Retina (tissue), 1 donor: ENCODE measurements at places on chromosomes 16 and 17.

DNA sequence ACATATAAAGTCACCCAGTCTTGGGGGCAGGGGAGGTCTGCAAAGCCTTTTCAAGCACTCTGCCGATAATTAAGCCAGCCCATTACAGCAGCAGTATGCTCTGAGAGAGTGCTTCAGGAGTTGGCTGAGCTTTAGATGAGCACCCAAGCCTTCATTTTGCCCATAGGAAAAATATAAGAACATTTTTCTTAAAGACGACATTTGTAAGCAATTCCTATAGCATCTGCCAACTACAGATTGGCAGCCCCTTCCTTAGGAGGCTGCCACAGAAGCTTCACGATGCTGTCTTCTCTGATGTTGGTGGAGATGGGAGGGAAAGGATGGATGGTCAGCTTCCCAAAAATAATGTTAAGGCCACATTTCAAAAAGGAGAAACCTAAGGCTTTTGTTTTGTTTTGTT lies 367.5 kb downstream of the XYLT1 start:
- DNase-seq = no peak

DNA sequence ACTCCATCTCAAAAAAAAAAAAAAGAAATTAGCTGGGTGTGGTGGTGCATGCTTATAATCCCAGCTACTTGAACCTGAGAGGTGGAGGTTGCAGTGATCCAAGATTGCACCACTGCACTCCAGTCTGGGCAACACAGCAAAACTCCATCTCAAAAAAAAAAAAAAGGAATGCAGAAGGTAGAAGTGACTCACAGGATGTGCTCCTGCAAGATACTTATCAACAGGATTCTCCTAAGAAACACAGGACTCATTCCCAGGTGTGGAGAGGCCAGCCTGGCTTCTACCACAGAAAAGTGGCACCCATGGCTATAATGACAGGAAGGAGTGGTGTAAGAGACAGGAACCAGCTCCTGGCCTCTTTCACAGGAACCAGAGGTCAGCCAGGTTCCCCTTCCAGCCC lies 13.8 kb downstream of the ELMO3 start:
- no peak for DNase-seq

GRCh38 chr17:43627653-43628052 lies 34.1 kb downstream of the MEOX1 start:
- no peak for DNase-seq

- DNase-seq = no peak
These were observed 8.3 kb upstream of the CDRT15 start for GRCh38 chr17:14245002-14245401.

DNA sequence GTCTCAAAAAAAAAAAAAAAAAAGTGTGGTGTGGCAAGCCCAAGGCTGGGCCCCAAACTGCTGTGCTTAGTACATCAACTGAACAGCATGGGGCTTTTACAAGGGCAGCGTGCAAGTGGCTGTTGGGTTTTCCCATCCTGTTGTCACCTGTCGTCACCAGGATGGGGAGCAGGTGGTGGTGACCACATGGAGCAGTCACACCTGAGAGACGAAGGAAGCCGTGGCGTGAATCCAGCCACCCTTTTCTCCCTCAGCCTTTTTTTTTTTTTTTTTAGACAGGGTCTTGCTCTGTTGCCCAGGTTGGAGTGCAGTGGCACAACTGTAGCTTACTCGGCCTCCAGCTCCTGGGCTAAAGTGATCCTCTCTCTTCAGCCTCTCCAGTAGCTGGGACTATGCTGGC lies 4.1 kb upstream of the MRPL58 start:
- no peak for DNase-seq

DNA sequence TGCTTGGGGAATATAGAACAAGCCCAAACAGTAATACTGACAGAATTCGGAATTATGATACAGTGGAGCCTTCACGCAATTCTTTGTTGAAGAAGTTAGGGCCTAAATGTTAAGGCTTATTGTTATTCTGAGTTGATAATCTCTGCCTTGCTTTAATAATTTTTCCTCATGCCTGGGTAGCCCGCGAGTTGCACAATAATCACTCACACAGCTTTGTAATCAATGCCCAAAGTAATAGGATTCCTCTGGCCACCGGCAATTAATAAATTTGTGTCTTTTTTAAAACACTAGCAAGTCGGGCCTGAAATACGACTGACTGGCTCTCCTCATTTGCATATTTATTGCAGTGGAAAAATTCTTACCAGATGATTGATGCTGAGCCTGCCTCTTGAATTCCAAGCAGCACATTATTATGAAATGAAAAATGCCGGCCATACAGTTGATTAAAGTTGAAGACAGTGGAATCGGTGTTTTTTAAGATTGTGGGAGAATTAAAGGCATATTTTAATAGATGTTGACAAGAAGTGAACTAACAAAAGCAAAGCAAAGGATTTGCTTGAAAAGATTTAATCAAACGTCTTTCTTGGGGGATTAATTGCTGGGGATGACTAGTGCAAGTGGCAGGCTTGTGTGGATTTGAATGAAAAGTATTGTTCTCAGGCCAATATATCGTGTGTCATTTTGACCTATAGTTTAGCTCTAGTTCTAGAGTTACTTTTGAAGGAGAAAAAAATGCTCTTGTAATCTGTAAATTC lies 30.2 kb downstream of the AATF start:
- DNase-seq = peak; percentile 21

- DNase-seq = no peak
These were observed 196.1 kb downstream of the GSG1L start for GRCh38 chr16:27867122-27868110.

GRCh38 chr17:992933-993332 lies 4.0 kb upstream of the TIMM22 start:
- DNase-seq = no peak

DNA sequence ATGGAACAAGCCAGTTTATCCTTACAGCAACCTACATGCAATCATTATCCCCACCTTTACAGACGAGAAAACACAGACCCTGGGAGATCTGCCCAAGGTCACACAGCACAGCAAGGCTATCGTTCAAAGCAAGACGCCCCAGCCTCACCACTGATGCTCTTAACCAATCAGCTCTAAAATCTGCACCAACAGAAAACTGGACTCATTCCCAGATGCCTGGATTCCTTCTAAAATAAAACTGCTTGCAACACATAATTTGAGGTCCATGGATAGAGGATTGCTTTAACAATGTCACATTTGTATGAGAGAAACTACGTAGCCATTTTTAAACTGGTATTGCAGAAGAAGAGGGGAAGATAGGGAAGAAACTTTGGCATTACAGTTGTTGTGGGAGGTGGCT lies 6.8 kb downstream of the COTL1 start:
- DNase-seq = no peak

- DNase-seq = no peak
These were observed 65.3 kb upstream of the NUDT7 start for GRCh38 chr16:77657016-77657415.

- DNase-seq = no peak
These were observed 46.6 kb downstream of the STH start for GRCh38 chr17:46045639-46046038.

DNA sequence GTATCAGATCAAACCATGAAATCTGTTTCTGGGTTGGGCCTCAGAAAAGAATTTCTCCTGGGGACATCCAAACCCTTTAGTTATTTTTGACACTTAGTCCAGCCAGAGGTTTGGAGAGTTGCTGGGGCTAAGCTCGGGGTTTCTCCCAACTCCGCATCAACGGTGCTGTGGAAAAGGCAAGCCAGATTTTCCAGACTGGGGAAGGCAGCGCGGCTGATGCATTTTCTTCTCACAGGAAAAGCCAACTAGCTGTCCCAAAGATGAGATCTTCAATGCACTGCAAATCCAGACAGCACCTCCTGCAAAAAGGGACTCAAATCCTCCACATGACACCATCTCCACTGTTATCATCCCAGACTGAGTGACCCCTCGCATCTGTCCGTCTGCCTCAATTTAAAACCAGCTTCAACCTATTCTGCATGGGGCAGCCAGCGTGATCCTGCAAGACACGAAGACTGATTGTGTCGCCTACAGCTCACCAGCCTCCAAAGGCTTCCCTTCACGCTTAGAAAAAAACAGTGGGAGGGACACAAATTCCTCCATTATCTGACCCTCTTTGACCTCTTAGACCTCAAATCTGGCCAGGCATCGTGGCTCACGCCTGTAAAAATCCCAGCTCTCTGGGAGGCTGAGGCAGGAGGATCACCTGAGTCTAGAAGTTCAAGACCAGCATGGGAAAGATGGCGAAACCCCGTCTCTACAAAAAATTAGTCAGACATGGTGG lies 62.0 kb downstream of the GAS7 start:
- no peak for DNase-seq

GRCh38 chr16:4987580-4988374 lies 29.6 kb downstream of the SEC14L5 start:
- DNase-seq = no peak

DNA sequence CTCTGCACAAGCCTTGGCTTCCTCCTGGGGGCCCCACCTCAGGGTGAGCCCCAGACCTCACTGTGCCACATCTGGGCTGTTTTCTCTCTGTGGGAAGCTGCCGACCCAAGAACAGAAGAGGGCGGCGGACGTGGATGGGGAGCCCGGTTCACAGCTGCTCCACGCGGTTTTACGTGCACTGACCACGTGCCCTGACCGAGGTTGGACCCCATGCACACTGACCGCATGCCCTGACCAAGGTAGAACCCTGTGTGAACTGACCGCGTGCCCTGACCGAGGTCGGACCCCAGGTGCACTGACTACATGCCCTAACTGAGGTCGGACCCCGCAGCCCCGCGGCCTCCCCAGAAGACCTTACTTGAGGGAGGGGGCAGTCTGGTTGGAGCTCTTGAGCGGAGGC lies 19.6 kb downstream of the CEP131 start:
- DNase-seq = no peak

DNA sequence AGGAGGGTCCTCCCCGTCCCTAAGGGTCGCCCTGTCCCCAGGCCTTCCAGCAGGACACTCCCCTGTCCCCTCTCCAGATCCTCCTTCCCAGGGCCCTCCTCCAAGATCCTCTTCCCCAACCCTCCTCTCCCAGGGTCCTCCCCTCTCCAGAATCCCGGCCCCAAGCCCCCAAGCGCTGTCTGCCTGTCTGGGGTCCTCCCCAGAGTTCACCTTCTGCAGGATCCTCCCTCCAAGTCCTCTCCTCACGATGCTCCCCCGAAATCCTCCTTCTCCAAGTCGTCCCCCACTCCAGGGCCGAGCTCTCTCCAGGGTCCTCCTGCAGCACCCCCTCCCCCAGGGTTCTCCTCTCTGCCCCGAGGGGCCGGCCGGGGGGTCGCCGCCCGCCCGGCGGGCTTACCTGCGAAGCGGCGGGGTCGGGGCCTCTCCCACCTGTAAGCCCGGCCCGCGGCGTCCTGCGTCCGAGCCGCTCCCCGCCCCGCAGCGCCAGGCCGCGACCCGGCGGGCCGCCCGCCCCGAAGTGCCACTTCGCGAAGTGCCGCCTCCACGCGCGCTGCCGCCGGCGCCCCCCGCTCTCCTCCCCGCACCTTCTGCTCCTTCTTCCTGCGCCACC lies 678 bp upstream of the BAIAP2 start:
- peak; percentile 46 for DNase-seq

GRCh38 chr17:10790491-10791401 lies 13.2 kb downstream of the TMEM238L start:
- no peak for DNase-seq

GRCh38 chr17:35238821-35239220 lies 4.1 kb upstream of the SLFN5 start:
- no peak for DNase-seq

- no peak for DNase-seq
These were observed 7.9 kb downstream of the GNAO1 start for GRCh38 chr16:56199164-56199563.

GRCh38 chr16:68993456-68993855 lies 112.0 kb upstream of the HAS3 start:
- DNase-seq = no peak

DNA sequence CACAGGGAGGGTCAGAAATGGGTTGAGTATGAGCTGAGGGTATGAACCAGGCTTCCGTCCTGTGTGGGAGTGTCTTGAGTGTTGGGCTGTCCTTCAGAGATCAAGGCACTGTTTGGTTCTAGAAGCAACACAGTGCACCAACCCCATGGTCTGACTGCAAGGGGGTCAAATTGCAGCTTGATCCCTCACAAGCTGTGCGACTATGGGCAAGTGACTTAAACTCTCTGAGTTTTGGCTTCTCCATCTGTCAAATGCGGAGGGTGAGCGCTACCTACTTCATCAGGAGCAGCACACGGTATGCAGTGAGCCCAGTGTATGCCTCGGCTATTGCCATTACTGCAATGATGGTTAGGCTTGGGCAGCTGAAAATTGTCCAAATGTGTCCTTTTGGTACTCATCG lies 21.0 kb downstream of the SEC14L5 start:
- DNase-seq = no peak

DNA sequence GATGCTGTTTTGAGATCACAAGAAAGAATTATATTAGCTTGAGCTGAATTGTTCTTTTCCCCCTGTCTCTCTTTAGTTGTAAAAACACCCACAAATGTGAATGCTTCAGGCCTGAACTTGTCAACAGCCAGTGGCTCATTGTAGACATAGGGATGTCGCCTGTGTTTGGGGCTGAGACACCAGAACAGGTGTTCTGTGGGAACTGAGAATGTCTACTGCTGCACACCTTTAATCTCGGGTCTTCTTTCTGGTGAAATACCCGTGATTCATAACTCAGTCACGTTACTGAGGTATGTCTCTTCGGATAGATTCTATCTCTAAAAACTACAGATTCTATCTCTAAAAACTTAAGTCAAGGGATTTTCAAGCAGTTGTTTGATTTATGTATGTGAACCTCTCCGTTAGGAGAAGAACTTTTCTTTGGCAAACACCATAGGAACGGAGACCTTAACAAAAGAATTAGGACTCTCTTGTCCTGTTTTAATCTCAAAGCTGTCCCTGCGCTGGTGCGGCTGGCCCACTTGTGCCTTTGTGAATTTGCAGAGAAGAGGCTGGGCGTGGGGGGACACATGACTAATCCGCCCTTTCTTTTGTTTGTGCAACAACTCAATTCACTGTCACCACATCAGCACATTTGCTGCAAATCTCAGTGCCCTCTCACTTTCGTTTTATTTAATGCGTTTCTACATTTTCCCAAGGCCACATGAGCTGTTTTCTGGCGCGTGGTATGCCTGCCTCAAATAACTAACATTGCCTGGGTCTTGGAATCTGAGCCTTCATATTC lies 643.0 kb downstream of the MAF start:
- DNase-seq = peak; percentile 61

DNA sequence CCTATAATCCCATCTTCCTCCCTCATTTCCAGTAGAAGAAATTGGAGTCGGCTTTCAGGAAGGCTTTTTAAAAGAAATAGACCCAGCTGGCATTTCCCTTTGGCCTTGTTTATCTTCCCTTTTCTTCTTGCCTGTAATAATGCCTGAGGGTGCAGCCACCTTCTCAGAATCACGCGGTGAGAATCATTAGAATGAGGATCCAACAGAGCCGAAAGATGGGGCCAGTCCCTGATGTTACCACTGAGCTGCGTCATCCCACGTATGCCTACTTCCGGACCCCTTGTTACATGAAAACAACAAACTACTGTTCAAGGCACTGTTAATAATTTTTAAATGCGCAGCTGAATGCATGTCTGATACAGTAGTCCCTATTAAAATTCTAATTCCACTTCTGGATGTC lies 24.1 kb downstream of the SDR42E1 start:
- DNase-seq = no peak

DNA sequence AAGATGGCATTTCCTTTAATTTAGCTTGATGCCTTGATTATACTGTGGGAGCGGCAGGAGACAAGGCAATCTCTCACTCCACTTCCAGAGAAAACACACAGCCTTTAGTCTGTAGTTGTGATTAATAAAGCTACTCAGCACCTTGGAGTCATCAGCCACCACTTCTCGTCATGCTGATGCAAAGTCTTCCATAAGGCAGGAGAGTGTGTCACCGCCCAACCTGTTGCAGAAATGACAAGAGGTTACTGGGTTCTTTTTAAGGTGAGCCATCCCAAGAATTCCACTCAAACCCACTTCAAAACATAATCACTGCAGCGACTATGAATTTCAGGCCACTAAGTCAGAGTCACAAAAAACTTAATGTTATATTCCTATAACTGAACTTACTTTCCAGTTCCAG lies 223.9 kb upstream of the TOX3 start:
- no peak for DNase-seq
